ENCODE measurements at places on chromosomes 1 and 21.

DNA sequence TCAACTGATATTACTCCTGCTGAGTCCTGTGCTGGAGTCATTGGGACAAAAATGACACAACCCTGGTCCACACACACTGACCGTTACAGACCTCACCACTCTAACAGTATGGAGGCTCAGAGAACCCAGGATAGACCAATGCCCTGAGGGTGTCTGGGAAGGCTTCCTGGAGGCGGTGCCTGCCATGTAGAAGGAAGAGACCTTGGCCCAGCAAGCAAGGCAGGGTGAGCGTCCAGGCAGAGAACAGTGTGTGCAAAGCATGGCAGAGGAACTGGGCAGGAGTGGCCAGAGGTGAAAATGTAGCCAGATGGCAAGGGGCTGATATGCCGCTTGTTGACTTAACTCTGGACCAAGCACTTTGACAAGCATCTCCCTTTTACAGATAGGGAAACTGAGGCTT is 85.5 kb downstream of the VWA5B1 start:
- no peak for DNase-seq

GRCh38 chr1:36872126-36872754 is 162.1 kb downstream of the GRIK3 start:
- DNase-seq = no peak

GRCh38 chr1:156627313-156627880 is 8.2 kb downstream of the HAPLN2 start:
- DNase-seq = no peak

- DNase-seq = peak; percentile 43
Measured at GRCh38 chr1:923131-923990, at the start of gene SAMD11. Gene SAMD11, plus strand, starts transcription at chr1:923923. Its CDS starts 509 bp downstream, at chr1:924432.

DNA sequence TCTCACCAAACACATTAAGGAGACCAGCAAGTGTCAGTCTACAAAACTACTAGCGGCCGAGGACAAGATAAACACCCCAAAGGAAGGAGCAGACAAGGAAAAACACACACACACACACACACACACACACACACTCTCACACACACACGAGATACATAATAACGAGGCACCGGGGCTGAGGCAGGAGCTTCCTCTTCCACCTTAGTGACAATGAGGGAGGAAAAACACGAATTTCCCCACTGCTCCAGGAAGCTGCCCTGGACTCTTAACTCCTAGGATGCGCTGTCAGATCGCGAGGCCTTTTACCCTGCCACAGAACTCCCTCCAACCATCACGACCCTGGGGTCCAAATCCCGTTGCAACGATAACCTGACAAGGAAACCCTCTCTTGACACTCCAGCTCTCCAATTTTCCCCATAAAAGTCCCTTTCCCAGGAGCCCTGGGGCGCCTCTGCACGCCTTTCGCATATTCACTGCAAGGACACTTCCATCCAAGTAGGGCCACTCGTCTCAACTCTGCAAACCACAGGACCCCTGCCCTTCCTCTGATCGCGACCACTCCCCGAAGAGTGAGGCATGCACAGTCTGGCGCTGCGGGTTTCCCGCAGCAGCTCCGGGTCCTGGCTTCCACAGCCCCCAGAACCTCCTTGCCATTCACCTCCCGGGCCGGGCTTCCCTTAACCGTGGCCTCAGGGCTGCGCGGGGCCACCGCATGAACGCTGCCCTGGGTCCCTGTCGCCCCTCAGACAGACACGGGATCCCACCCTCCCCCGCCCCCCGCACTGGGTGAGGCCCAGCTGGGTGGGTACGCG is 581 bp downstream of the ETV3 start:
- no peak for DNase-seq

DNA sequence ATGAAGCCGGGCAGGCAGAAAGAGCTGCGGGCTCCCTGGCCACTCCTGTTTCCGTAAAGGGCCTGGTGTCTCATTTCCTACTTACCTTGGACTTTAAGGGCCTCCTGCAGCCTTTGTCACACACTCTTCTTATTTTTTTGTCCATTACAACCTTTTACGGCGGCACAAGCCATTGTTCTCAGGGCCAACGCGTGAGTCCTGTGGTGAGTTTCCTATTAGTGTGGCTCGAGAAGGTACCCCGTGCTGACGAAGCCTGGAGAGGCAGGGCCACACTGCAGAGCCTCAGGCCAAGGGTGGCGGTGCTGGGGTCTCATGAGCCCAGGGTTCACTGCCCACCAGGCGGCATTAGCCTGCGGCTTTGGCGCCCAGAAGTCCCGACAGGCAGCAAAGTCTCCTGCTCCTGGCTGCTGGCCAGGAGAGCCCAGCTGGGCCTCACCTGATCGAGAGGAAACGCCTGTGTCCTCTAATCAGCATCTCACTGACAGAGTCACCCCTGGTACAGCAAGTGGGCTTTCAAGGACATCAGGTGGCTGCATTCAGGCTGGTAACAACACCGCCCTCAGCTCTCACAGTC is 62.0 kb downstream of the SIK1 start:
- no peak for DNase-seq

GRCh38 chr21:40272037-40272436 is 404.8 kb downstream of the PCP4 start:
- DNase-seq = no peak

GRCh38 chr1:160177667-160178066 is 12.7 kb upstream of the CASQ1 start:
- DNase-seq = no peak

DNA sequence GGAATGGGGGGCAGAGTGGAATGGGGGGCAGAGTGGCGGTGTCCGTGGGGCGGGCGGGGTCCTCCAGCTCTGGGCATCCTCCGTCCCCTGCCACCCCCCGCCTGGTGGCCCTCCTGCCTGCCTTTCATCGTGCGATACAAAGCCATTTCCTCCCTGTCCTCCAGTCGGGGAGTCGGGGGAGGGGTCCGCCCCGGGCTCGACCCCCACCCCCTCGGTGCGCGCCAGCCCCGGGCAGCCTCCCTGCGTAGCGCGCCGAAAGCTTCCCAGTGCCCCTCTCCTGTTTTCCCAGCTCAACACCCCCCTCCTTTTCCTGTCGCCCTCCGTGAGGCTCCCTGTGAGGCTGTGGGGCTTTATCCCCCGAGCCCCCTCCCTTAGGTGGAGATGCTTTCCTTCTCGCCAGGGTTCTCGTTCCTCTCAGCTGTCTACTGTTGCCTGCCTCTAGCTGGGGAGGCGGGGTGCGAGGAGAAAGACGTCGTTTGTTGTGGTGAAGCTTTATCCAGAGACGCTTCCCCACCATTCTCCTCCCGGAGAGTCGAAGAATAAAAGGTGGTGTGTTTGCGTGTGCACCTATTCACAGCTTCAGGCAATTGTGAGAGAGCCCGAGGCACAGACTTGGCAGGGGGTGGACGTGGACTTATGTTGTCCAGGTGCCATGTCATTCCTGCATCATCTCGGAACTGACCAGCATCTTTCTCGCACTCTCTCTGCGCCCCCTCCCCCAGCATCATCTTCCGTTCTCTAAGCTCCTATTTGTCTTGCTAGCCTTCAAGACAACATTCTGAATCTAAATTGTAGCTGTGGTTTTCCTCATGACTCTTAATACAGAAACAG is 848 bp downstream of the DNM3 start:
- no peak for DNase-seq

- no peak for DNase-seq
Measured at GRCh38 chr1:23977187-23977853, 2.8 kb downstream of the SRSF10 start.

DNA sequence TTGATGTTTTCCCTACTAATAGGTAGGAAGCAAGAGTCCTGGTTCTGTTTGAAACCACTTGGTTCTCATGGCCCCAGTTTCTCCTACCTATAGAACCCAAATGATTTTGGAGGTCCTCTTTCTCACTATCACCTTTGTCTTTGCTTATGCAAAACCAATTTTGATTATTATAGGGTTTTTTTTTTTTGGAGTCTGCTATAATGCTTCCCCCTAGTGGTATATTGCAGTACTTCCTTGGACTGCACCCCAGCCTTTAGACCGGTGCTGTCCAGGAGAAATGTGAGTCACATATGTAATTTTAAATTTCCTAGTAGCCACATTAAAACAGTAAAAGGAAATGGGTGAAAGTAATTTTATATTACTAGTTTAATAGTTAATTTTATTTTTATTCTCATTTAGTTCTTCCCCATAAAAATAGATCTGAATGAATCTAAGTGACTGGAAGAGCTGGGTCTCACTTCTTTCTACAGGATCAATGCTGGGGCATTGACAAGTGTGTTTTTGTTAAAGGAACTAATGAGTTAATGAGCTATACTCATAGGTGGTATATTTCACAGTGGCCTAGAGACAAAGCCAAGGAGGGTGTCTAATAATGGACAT is 10.6 kb downstream of the FCMR start:
- DNase-seq = no peak

- no peak for DNase-seq
Measured at GRCh38 chr1:174736831-174737230, 262.9 kb upstream of the CACYBP start.

GRCh38 chr1:215807218-215807617 is 240.1 kb downstream of the KCTD3 start:
- no peak for DNase-seq

GRCh38 chr1:163102590-163102989 is 33.4 kb downstream of the RGS4 start:
- DNase-seq = no peak

GRCh38 chr21:16538936-16539440 is 809.2 kb downstream of the USP25 start:
- no peak for DNase-seq

DNA sequence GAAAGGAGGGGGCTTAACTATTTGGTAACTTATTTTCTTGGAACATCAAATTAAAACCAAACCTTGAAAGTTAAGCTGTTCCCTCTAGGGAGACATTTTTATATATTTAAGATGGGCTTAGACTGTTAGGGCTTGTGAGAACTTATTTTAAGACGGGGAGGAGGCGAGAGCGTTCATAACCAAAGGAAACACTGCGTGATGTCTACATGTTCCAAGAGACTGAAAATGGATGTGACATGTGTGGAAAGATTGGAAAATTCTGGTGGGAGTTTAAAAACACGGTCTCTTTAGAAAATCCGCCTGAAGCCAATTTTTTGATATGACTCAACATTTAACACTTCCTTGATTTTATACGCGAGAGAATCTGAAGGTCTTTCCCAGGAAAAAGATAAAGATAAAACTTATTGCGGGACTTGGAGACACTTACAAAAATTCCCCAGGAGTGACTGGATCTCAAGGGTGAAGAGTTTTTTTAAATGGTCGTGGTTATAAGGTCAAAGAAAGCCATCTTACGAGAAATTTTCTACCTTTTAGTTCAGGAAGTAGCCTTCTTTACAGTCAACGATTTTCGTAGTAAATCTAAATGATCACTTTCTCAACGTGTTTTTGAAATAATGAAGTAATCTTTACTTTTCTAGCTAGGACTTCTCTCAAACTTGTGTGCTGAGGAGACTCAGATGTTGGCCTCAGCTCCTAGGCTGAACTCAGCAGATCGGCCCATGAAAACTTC is 828 bp downstream of the PNRC2 start:
- no peak for DNase-seq

GRCh38 chr1:48061162-48062136 is 64.3 kb upstream of the TRABD2B start:
- no peak for DNase-seq

DNA sequence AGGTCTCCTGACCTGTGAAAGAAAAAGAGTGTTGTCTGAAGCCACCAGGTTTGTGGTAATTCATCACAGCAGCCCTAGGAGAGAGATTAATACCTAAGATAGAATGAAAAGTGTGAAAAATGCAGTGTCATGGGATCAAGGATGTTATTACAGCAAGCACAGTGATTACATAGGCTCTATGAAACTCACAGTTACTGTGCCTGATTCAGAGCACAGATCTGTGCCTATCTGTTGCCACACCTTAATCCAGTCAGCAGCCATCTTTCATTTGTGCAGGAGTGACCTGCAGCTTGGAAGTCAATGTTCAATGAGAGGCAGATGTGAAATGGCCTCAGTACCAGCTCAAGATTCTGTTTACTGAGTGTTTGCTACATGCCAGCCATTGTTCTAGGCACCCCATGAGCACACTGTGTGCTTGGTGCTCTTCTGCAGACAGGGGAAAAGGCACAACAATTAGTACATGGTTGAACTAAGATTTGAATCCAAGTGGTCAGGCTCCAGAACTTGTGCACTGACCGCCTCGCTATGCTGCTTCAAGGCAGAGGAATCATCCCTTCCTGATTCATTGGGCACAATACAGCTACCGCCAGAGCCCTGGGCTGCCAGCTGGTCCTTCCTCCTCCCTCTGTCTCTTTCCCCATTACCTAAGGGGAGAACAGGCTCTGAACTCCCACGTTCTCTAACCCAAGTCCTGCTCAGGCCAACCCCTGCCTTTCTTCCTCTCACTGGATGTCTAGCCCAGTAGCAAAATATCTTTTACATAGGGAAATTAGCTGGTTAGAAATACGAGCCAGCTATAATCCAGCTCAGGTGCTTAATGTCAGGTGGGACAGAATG is 56.3 kb upstream of the NEK2 start:
- no peak for DNase-seq

GRCh38 chr1:14504517-14504916 is 94.0 kb upstream of the KAZN start:
- no peak for DNase-seq

GRCh38 chr1:176199707-176200106 is 7.4 kb downstream of the COP1 start:
- DNase-seq = no peak

GRCh38 chr1:42333662-42334239 is 1.3 kb downstream of the FOXJ3 start:
- DNase-seq = no peak

DNA sequence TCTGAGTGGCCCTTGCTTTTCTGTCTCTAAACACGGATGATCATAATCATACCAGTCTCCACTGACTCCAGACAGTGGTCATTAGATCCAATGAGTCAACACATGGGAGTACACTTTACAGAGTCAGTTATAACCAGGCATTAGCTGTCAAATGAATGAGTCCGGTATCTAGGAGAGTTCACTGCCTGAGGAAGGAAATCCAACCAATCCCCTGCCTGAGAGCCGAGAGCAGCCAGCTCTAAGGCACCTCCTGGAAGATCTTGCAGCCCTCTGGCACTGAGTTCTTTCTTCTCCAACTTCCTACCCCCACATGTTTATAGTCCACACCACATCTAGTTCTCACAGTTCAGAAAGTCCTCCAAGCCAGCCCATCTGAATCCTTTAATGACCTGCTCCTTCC is 29.4 kb upstream of the RBM15 start:
- no peak for DNase-seq

GRCh38 chr1:219778110-219778509 is 150.2 kb downstream of the SLC30A10 start:
- DNase-seq = no peak

DNA sequence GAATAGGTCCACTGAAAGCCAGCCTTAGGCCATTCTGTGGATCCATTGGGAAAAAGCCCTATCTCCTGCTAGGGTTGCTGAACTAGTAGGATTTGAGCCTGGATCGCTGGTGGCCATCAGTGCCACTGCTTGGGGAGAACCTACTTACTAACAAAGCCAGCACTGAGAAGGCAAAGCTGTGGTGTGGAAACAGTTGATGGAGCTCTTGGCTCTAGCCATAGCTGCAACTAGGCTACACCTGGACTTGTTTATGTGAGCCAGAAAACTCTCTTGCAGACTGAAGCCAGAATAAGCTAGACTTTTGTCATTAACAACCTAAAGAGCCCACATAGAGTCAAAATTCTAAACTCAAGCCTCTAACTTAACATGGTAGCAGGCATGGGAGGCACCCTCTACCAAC is 20.7 kb downstream of the DAB1 start:
- DNase-seq = no peak
